ENCODE measurements at places on chromosomes 3 and 15.

- peak; percentile 76 for DNase-seq
Observed at GRCh38 chr15:63189941-63190768, 749 bp downstream of the RAB8B start.

GRCh38 chr3:122189357-122189756 lies 5.9 kb downstream of the CASR start:
- no peak for DNase-seq

GRCh38 chr3:114848643-114849350 lies 298.3 kb downstream of the ZBTB20 start:
- DNase-seq, result no peak

DNA sequence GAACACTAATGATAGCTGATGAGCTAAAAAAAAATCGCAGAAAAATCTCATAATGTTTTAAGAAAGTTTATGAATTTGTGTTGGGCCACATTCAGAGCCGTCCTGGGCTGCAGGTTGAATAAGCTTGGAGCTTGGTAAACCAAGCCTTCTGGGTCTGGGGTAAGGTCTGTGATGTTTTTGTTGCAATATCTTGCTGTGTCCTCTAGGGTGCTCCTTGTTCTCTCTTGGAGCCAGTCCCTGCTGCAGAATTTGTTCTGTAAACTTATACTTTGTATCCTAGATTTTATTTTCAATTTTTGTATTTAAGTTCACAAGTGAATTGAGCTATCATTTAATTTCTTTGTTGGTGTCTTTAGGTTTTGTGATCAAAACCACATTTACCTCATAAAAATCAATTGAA lies 143.7 kb downstream of the NR1D2 start:
- DNase-seq, result peak; percentile 8

- DNase-seq, result no peak
Observed at GRCh38 chr3:141123677-141124410, 72.7 kb downstream of the SPSB4 start.

DNA sequence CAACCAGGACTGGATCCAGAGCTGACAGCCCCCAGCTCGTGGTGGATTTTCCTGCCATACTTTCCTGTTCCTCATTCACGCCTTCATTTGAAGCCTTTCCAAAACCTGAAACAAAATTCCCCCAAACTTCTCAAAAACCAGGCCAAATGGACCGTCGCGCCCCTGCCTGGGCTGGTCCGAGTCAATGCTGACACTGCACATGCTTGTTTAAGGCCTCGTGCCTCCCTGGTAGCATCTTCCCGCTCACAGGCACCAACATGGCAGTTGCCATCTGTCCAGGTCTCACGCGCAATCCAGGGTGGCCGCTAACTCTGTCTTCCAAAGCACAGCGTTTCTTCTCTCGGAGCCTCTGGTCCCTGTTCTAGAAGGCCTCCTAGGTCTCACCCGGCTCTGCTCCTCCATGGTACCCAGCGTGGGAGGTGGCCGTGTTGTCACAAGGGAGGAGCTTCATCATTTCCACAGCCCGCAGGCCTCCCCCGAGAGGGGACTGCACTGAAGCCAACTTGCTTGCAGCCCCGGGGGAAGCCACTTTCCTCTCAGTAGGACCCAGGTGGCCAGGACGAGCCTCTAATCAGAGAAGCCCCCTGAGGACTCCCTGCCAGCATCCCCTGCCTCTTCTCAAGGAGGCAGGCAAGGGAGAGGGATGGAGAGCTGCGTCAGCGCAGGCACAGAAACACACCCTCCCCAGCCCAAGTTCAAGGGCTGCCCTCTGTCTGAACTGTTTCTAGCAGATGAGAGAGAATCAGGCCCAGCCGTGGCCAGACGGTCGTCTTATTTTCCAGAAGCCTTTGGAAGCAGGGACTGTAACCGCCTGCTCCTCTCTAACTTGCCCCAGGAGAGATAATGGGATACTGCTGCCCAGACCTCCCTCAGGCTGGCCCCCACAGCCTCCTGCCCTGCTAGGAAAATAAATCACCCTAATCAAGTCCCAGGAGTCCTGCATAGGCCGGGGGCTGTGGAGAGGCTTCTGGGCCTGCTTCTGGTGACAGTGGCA lies 152.8 kb upstream of the TLE3 start:
- DNase-seq, result no peak

GRCh38 chr3:7843441-7843840 lies 658.2 kb upstream of the LMCD1 start:
- no peak for DNase-seq

DNA sequence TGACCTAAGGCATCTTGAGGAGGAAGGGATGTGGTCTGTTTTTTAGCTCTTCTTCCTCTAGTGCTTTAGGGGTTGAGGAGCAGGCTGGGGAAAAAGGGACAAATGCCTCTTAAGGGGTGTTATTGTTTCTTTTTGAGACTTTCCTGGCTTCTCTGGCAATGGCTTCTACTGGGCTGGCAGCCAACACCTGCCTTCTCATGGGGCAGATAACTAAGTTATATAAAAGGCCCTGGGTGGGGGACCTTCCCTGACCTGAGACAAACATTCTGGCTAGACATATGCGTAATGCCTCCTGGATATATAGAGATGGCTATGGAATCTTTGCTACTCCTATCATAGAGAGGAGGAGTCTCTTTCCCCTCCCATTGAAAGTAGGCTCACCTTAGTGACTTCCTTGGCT lies 179.2 kb upstream of the PROK2 start:
- no peak for DNase-seq

- DNase-seq, result no peak
Observed at GRCh38 chr15:66046751-66047150, 177.5 kb downstream of the RAB11A start.

DNA sequence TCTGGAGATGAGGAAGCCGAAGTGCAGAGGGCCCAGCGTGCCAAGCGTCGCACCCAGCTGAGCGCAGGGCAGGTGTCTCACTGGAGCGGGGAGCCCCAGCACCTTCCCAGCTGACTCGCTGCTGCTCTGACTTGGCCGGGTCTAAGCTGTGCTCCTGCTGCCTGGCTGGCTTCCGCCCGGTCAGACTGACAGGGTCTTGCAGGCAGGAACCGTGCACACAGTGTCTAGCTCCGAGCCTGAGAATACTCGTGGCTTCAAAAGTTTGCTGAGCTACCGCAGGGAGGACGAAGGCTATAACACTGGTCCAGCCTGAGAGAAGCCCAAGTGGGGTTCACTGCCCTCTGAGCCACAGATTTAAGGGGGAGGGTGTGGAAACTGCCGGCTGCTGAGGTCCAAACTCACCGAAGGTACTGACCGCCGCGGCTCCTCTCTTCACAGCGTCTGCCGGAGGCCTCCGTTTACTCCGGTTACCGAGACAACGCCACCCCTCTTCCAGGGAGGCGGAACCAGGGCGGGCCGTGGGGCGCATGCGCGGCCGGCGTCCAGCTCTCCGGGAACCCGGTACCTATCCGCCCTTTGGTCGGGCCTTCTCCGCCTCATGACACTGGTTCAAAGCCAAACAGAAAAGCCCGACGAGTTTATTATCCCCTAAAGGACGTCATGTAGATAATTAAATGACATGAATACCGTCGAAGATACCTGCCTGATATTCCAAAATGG lies at the start of gene CFAP44:
Gene CFAP44 (minus strand): TSS at position 443 of the 720 bp plus-strand sequence. CDS start 7,829 bp downstream, outside the sequence.
- peak; percentile 59 for DNase-seq

DNA sequence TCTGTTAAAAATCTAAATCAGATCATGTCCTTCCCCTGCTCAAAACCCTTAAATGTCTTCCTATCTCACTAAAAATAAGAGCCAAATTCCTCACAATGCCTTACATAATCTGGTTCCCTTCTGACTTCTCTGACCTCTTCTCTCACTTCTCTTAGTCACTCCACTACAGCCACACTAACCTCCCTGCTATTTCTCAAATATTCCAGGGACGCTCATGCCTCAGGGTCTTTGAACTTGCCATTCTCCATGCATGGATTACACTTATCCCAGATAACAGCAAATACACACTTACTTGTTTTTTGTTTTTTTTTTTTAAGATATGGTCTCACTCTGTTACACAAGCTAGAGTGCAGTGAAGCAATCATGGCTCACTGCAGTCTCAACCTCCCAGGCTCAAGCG lies 8.5 kb downstream of the TP53BP1 start:
- DNase-seq, result no peak

- no peak for DNase-seq
Observed at GRCh38 chr3:85851071-85851470, 892.3 kb downstream of the CADM2 start.

DNA sequence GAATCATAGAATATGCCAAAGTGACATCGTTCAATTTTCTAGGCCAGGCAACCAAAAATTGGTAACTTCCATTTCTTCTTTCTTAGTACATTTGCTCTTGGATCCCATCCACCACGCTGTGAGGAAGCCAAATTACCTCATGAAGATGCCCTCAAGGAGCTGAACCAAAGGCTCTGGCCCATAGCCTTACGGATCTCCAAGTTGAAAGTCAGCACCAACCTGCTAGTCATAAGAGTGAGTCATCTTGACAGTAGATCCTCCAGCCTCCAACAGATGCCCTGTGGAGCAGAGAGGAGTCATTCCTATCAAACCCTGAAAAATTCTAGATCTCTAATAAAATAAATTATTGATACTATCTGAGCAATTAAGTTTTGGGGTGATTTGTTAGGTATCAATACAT lies 322.5 kb upstream of the COL8A1 start:
- DNase-seq, result no peak

GRCh38 chr3:53493963-53494791 lies at the start of gene CACNA1D:
Gene CACNA1D, plus strand, starts transcription at chr3:53494611. Its CDS starts 556 bp downstream, at chr3:53495167.
- DNase-seq, result peak; percentile 57

DNA sequence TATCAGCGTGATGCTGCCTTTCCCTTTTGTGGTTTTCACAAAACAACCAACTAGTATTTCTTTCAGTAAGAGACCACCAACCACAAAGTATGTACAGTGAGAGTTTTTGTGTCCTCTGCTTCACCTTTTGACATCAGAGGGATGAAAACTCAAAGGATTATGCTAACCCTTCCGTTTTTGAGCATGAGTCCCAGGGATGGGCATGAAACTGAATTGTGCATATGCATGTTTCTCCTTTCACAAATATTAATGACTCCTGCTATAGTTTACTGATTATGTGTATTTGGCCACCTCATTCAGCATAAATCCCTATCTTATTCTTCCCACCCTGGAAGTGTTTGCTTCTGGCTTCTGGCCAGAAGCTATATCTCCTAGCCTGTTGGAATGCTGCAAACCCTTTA lies 59.2 kb downstream of the RSRC1 start:
- no peak for DNase-seq

- no peak for DNase-seq
Observed at GRCh38 chr3:182308328-182308727, 485.0 kb upstream of the ATP11B start.

- DNase-seq, result no peak
Observed at GRCh38 chr15:81069909-81070308, 64.2 kb upstream of the CFAP161 start.

DNA sequence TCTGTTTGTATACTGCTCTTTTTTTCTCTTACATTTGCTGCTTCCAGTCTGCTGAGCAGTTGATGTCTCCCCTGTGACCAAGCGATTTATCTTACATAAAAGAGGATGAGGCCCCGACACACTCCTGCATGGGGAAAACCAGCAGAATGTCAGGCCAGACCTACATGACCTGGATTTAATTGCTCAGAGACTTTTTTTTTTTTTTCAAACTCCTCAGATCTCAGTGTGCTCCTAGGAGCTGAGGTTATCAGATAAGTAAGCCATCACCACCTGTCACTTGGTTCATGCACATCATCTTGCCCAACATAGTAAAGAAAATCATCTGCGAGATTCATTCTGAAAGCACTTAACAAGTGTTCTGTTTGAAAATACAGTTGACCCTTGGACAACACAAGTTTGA lies 163.1 kb downstream of the PLCL2 start:
- DNase-seq, result no peak

- no peak for DNase-seq
Observed at GRCh38 chr15:66042624-66043023, 173.3 kb downstream of the RAB11A start.

- DNase-seq, result no peak
Observed at GRCh38 chr3:8070011-8070410, 431.6 kb upstream of the LMCD1 start.

- no peak for DNase-seq
Observed at GRCh38 chr15:67130673-67131601, 65.5 kb downstream of the SMAD3 start.

GRCh38 chr3:146628671-146629070 lies 23.5 kb upstream of the PLSCR5 start:
- DNase-seq, result no peak

DNA sequence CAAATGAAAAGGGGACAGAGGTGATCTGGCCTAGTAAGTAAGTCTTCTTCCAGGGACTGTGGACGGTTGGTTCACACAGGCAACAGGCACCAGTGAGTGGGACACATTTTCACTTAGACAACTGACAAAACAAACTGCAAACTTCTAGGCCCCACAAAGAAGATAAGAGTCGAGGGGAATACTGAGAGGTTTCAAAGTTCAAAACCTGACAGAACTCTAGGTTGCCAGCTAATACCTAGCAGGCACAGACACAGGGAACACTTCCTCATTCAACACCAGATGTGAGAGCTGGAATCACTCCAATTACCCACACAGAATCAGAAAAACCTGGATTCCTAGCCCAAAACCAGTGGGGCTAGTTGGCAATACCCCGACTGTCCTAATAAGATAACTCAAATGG lies 621.7 kb downstream of the ZPLD1 start:
- DNase-seq, result no peak

GRCh38 chr15:96474231-96474664 lies 143.7 kb downstream of the NR2F2 start:
- no peak for DNase-seq

DNA sequence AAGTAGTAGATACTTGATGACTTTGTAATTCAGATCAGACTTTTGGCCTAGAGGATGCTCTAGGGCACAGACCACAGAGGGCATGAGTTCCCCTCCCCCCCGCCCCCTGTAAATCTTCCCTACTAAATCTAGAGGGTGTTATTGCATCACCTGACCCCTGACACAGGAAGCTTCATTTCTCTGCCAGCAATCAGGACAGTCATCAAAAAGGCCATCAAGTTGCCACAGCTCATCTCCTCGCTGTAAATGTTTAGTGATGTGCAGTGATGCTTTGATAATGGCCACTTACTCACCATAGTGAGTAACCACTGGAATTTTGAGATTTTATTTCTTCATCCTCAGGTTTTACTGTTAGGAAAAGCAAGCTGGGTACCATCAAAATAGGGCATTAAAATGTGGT lies 289.2 kb upstream of the CHRM5 start:
- no peak for DNase-seq
